ENCODE measurements at places on chromosomes 7 and 10.

GRCh38 chr7:141045126-141045841 is 28.6 kb upstream of the TMEM178B start:
- DNase-seq, result no peak

- no peak for DNase-seq
Measured at GRCh38 chr10:117132751-117133231, 5.3 kb downstream of the VAX1 start.

GRCh38 chr10:75540357-75540966 is 109.0 kb downstream of the LRMDA start:
- no peak for DNase-seq

DNA sequence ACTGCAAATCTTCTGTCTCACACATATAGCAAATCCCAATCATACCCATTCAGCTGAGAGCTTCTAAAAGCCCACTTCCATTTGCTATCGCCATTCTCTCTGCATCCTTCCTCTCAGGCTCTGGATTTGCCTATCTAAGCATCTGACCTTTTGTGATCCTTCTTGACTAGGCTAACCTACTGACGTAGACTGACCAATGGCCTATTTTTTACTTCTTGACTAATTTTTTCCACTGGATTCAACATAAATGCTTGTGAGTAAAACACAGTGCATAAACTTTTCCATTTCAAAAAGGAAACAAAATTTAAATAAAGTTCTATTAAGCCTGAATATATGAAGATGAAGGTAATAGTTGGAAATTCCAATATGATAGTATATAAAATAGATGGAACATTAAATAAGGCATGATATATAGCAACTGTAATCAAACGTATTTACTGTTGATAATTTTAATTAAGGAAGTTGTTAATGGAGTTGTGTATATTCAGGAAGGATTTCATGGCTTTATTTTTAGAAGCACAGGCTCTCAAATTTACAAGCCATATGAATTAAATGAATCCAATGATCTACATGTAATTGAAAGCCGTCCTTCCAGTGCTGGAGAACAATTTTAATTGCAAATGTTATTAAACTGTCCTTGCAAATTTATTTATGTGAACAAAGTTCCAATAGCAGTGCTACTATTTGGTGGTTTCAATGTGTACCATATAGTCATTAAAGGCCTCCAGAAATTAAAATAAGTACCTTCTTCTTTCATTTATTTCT is 918.4 kb downstream of the SORCS3 start:
- no peak for DNase-seq

DNA sequence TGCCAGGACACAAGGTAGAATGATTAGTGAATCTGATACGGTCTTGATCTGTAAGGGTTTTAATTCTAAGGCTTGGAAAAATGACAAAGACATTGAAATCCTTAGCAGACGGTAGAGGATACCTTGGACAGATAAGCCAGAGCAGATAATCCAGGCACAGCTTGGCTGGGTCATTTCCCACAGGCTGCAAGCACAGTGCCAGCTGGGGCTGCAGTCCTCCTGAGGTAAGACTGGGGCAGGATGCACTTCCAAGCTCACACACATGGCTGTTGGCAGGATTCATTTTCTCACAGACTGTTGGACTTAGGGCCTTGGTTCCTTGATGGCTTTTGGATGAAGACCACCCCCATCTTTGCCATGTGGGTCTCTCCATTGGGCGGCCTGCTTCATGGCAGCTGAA is 63.2 kb upstream of the BMPER start:
- DNase-seq, result no peak

GRCh38 chr7:36153571-36154097 is 580 bp downstream of the EEPD1 start:
- DNase-seq, result no peak

DNA sequence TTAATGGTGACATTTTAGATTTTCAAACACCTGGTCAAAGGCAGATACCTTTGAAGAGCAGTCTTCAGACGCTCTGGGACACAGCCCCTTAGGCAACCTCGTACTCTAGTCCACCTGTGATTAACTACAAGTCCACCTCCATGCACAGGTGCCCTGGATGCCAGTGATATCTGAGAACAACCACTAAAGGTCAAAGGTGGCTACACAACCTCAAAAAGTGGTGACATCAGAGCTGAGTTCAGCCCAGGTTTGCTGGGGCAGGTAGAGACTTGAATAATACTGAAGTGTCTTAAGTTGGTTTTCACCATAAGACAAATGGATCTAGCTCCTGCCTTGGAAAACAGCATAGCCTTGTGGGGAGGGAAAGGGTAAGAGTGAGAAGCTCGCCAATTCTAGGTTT is 143.4 kb upstream of the ADO start:
- peak; percentile 10 for DNase-seq

GRCh38 chr7:20783700-20784387 is 2.8 kb downstream of the SP8 start:
- DNase-seq, result no peak

GRCh38 chr10:846126-846685 is 85.3 kb downstream of the LARP4B start:
- DNase-seq, result no peak

DNA sequence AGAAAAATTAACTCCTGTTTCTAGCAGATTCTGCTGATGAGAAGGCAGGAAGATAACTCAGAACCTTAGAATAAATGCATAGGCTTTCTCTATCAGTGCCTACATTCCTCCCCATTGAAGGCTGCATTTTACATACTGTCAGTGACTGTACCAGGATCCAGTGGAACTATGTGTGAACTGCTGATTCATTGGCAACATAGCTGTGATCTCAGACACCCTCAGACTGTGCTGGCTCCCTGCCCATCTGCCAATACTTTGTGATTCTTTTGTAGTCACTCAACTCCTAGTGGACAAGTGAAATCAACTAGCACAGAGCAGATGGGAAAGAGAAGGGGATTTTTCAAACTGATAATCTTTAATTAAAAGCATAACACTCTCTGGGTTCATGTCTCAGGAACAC is 375.8 kb downstream of the MDFIC start:
- peak; percentile 62 for DNase-seq

- DNase-seq, result no peak
Measured at GRCh38 chr7:92044940-92045339, 89.3 kb downstream of the CYP51A1 start.

- DNase-seq, result no peak
Measured at GRCh38 chr10:27861781-27862180, 116.2 kb upstream of the MKX start.

GRCh38 chr7:43363035-43363791 is 219.7 kb upstream of the STK17A start:
- peak; percentile 23 for DNase-seq

DNA sequence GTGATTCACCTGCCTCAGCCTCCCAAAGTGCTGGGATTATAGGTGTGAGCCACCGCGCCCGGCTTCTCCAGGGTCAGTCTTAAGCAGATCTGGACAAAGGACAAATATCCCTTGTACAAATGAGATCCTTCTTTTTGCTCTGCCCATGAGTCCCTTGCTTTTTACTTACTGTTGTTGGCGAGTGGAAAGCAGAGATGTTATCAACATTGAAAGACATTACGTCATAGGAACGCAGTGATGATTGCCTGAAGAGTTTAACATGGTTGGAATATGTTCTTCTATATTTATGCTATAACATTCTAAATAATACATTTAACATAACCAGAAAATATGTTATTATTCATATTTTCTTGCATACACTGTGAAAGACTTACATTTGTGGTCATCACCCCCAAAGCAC is 644.3 kb upstream of the LRRN3 start:
- no peak for DNase-seq

DNA sequence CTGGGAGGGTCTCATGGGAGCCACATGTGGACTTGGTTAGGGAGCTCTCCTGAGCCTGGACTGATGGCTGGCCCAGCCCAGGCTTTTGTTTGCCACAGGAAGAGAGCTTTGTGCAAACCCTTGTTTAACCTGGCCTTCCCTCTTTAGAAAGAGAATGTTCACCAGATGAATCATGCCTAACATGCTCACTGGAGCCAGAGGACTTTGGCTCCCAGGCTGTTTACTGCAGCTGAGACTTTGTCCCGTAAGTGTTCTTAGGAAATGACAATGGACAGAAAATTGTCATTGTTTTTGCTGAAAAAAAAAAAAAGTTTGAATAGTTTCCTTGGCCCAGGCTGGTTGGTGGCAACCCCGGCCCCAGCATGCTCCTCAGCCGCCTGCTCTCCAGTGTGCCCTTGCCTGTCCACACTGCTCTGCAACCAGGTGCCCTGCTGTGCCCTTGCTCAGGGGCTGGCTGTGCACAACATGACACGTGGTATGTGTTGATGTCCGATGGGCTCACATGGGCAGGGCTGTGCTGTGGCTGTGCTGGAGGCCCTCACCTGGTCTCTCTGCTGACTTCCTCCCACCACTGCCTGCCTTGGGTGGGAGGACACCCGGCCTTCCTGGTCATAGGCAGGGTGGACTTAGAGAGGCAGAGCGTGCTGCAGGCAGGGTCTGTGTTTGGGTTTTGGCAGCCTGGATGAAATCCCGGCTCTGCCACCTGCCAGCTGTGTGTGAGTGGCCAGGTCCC is 215.3 kb upstream of the ZNF32 start:
- DNase-seq, result no peak

GRCh38 chr7:41351091-41351490 is 351.8 kb downstream of the INHBA start:
- DNase-seq, result no peak

- DNase-seq, result no peak
Measured at GRCh38 chr7:40204581-40204980, 69.8 kb downstream of the SUGCT start.

GRCh38 chr10:88616250-88616977 is 29.9 kb downstream of the LIPJ start:
- DNase-seq, result no peak

DNA sequence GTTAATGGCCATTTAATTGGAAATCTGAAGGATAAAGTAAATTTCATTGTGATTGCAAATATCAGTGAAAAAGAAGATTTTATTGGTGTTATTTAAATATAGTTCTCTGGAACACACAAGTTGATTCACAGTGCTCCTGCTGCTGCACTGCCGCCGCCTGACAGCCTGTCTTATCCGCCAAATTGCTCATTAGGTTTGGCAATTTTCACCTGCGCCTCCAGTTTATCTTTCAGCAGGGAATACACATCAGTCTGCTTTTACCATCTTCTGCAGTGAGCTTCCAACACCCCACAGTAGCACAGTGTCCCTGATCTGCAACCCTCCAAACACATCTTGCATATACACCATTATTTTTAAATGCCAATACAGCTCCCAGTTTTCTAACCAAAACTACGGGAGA is 308.3 kb downstream of the PARD3 start:
- no peak for DNase-seq

GRCh38 chr7:104627516-104627915 is 299.1 kb downstream of the LHFPL3 start:
- DNase-seq, result peak; percentile 32

DNA sequence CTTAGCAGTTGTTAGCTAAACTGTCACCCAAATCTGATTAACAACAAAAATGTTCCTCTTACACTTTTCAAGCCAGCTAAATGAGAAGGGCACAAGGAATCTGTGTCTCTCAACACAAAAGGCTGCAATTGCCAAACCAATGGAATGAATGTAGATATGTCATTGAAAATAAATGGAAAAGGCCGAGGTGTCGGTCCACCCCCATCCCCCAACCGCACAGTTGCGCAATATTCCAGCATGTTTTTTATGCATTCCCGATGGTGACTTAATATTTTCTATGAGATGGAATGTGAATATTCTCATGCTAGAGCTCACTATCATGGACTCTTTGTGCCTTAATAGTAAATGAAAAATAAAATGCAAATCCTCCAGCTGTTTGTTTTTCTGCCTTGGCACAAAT is 181.6 kb upstream of the LRGUK start:
- no peak for DNase-seq

- no peak for DNase-seq
Measured at GRCh38 chr7:79403879-79404278, 49.6 kb downstream of the MAGI2 start.

DNA sequence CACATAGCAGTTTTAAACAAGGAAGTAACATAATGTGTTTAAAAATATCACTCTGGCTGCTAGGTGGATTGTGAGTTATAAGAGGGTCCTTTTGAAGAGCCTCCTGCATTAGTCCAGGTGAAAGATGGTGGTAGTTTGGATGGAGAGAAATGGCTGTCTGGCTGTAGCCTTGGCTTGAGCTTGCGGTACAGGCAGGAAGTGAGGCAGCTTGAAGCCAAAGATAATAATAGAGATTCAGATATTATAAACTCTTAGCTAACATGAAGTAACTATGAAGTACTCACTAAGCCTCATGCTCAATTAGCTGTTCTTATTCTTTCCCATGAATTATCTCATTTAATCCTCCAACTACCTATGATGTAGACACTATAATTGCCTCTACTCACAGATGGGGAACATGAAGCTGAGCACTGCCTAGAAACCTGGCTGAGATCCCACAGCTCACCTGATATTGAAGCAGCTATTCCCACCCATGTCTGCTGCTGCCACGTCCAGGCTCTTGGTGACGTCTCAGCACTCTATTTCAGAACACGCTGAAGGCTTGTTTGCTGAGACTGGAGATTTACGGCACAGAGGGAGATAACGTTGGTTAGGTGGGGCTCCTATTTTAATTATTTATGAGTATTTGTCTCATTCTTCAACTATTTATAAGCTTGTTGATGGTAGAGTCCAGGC is 10.4 kb downstream of the C10orf120 start:
- DNase-seq, result no peak

- DNase-seq, result no peak
Measured at GRCh38 chr7:50270531-50271018, 33.9 kb upstream of the IKZF1 start.

GRCh38 chr7:118324790-118325449 is 100.4 kb downstream of the ANKRD7 start:
- no peak for DNase-seq

GRCh38 chr10:93548376-93549071 is 17.9 kb upstream of the FFAR4 start:
- no peak for DNase-seq

GRCh38 chr7:69465262-69465661 is 133.0 kb upstream of the AUTS2 start:
- DNase-seq, result no peak

- no peak for DNase-seq
Measured at GRCh38 chr7:24560772-24561171, 12.5 kb upstream of the PALS2 start.

DNA sequence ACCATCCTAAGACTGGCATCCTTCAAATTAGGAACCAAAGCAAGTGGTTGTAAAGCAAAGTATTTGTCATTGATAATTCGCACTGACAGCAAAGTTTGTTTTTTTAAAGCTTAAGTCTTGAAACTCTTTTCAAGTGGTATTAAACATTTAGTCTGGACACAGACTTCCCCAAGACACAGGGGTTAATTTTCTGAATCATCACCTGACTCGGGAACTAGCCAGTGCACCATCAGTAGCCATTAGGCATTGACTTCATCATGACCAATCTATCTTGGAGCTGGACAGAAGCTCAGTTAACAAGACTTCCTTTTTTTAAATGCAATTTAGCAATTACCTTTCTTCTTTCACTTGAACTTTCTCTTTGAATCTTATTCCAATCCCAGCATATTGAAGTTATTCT is 210.6 kb downstream of the ZNF365 start:
- DNase-seq, result no peak

DNA sequence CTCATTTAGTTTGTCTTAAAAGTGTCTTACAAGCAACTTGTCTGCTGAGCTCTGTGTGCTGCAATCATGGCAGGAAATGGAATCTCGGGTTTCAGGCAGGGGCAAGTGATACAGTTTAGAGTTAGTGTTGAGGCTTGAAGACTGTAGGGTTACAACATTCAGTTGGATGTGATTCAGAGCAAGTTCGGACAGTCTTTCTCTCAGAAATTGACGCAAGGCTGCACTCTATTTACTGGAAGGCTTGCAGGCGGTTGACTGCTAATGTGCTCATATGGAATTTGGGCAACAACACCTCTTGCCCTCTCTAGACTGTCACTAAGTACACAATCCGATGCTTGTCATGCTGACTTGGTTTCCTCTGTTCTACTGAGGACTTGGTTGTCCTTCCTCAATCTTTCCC is 161.7 kb upstream of the BMPER start:
- DNase-seq, result peak; percentile 87

GRCh38 chr10:18683427-18683826 is 24.2 kb downstream of the ARL5B start:
- DNase-seq, result peak; percentile 58

Data from RWPE1 (cell line).